ENCODE measurements at places on chromosomes 6 and 20.

DNA sequence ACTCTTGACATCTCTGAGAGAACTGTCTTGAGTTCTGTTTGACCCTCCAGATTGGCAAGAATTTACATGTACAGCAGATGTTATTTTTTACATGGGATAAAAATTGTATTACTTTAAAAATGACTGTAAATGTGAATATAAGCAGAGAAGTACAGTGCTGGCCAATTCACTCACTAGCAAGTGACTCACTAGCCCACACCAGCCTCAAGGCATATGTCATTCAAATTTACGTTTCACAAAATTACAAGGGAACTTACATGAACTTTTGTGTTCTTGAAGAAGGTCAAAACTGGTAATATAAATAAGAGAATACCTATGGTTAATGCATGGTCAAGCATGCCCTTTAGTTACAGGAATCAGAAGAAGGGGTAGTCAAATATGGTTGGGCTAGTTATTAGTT lies 54.0 kb upstream of the HMGCLL1 start:
- no peak for DNase-seq

DNA sequence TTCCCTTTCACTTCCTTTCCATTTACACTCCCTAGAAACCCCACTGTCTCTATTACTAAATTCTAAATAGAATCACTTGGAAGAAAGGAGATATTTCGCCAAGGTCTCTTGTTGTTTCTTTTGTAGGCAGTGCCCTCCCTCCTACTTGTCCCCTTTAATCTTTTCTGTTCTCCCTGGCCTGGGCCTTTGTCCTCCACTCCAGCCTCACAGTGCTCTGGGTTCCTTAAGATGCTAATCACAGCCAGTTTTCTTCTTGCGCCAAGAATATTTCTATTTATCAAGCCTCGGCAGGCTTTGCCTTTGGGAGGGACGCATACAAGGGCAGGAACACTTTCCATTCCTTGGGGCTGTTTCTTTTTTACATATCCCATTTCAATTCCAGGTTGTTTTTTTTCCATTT lies 520.6 kb upstream of the CHD6 start:
- DNase-seq = no peak

DNA sequence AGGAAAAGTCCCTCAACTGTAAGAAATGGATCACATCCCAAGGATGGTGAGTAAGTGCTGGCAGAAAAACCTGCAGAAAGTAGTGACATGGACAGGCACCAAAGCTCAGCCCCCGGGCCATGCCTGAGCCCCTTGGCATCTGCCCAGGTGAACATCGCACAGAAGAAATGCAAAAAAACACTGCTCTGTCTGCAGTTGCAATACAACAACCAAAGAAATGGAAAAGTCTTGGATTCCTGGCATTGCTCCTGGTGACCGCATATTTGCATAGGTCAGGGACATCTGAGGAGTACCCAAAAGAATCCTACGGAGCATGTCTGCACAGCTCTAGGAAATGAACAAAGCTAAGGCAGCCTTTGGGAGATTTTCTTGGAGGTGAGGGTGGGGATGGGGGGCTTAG lies 63.1 kb upstream of the PTPRT start:
- no peak for DNase-seq

- no peak for DNase-seq
Observed at GRCh38 chr6:149235130-149235561, 82.4 kb upstream of the TAB2 start.

GRCh38 chr6:2851727-2852513 lies 10.3 kb upstream of the SERPINB1 start:
- DNase-seq = no peak

DNA sequence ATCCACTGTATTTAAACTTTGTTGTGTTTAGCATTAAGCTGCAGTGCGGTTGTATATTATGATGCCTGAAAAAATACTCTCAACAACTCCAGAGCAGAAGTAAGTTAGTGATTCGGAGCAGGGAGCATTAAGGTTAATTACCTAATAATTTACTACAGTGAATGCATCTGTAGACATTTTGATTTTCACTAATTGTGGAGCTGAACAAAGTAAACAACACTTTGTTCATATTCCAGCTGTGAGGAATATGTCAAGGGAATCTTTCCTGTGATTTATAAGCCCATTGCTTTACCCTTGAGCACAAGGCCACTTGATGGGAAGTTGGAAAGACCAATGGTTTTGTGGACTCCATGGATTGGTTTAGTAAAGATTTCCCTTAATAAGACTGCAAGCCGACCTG lies 77.1 kb downstream of the CBLN4 start:
- no peak for DNase-seq

DNA sequence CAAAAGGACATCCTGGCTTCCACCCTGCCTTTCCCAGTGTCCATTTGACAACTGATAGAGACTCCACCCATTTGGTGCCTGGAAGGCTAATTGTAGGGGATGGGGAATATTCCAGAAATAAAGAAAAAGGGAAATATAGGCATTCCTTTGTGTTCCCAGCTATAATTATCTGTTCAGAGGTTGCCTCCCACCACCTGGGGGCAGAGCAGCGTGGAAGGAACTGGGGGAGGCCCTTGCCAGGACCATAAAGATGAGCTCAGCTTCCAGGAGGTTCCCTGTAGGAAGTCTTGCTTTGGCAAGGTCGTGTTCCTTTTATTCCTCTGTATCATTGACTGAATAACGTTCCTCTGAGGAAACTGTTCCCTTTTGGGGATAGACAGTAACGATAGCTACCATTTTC lies 214.7 kb downstream of the TFAP2C start:
- no peak for DNase-seq

- no peak for DNase-seq
Observed at GRCh38 chr6:52514514-52514913, 62.3 kb downstream of the TRAM2 start.
